ENCODE measurements at places on chromosomes 4 and X. TPM values are rescaled to one million over a fixed set of nuclear protein-coding genes. Genes with fewer than 3 reads are reported as not detected.

STPG2 gene
- not detected for total RNA-seq

PABPC5 gene
- 5.3 TPM for total RNA-seq

MGAT4D gene
- total RNA-seq: not detected

DNA sequence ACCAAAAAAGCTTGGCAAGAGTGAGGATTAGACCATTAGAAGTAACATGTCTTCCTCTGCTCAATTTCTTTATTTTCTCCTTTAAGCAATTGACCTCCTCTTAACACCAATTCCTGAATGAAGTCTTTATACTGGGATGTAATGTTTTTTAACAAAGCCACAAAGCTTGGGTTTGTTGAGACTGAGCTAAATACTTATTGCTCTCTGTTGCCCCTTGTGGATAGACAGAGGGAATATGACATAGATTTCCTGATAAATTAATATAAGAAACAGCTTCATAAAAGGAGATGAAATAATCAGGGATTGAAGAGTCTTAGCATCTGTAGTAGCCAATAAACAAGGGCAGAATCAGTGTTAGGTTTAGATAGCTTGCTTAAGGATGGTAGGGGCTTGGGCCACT is 57.6 kb downstream of the CCDC160 start:
- no peak overlapping the region for H3K4me3 ChIP-seq
- no peaks in the 10 kb centered on the region for H3K4me1 ChIP-seq
- H3K27me3 ChIP-seq: no peaks in the 10 kb centered on the region
- H3K27ac ChIP-seq: no peak overlapping the region

GRCh38 chr4:180542445-180543100 is 1700.6 kb upstream of the TENM3 start:
- H3K36me3 ChIP-seq: no peaks in the 10 kb centered on the region
- H3K4me1 ChIP-seq: no peaks in the 10 kb centered on the region
- no peak overlapping the region for H3K27ac ChIP-seq
- DNase-seq: no peak

DNA sequence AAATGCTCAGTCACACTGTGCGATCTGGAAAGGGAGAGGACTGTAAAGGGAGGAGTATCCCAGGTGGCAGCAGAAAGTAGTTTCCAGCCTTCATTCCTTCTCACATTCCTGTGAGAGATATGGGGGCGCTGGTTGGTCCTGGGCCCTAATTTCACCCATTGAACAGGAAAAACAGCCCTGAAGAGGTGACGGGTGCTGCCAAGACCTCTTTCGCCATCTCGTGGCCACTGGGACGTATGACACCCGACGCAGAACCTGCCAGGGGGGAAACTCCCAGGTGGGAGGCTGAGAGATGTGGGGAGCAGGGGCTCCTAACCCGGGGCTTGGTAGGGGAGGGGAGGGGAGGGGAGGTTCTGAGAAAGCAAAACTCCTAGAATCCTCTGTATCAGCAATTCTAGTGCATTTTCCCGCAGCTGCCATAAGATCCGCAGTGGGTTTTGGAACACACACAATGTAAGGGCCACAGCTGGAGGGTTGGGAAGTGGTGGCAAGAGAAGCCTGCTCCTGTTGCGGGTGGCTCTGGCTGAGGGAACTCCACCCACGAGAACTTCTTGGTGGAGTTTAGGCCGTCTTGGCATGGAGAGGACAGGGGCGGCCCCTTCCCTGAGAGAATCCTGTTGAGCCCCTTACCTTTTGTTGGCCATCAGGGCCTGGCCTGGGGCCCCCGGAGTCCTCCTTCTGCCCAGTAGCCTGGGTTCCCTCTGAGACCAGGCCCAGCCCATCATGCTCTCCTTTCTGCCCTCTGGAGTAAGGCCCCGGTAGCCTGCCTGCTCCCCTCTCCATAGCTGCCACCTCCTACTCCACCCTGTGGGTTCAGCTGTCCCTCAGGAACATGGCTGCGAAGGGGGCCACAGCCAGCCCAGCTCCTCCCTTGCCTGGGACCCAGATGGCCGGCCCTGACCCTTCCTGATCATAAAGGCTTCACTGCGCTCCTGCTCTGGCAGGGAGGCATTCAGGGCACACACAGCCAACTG is 134.1 kb downstream of the OR13H1 start:
- H3K27ac ChIP-seq: no peak overlapping the region
- DNase-seq: peak; percentile 41
- H3K36me3 ChIP-seq: no peaks in the 10 kb centered on the region
- no peak overlapping the region for H3K4me3 ChIP-seq
- no peaks in the 10 kb centered on the region for H3K27me3 ChIP-seq

DNA sequence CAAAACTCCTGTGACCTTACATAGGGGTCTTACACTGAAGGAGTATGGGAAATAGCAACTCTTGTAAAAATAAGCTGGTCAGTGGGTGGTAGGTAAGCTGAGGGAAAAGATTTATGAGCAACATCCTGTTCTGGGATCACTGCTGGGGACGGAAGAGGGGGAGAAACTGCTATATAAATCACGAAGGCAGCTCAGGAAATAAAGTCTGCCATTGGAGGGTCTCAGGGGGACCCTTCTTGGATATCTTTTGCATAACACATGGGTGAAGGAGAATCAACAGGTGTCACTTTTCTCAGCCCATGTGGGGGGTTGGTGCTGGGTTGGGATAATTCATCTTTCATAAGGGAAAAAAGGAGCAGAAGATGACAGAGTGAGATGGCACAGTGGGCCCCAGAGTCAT is 33.7 kb downstream of the AFF1 start:
- H3K36me3 ChIP-seq: no peaks in the 10 kb centered on the region
- no peaks in the 10 kb centered on the region for H3K4me1 ChIP-seq
- H3K27me3 ChIP-seq: no peaks in the 10 kb centered on the region
- DNase-seq: no peak

DNA sequence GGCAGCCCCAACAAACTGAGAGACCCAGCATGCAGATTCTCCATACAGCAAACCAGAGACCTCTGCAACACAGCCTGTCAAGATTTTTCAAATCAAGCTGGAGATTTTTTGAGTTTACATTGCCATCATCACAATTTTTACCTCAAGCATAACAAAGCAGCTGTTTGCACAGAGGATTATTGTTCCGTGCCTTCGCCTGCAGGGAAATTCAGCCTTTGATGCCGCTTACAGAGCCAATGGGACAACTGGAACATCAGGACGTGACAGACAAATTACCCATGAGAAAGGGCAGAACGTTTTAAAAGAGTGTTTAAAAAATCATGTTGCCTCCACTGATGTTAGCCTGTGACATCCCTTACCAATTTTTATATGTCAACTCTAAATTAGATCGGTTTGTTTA is 363.7 kb downstream of the FBXW7 start:
- no peaks in the 10 kb centered on the region for H3K36me3 ChIP-seq
- no peak overlapping the region for H3K4me3 ChIP-seq
- DNase-seq: no peak
- H3K27ac ChIP-seq: no peak overlapping the region
- no peaks in the 10 kb centered on the region for H3K27me3 ChIP-seq

- H3K36me3 ChIP-seq: no peaks in the 10 kb centered on the region
- no peaks in the 10 kb centered on the region for H3K4me1 ChIP-seq
- DNase-seq: peak; percentile 19
- no peak overlapping the region for H3K27ac ChIP-seq
- no peaks in the 10 kb centered on the region for H3K27me3 ChIP-seq
Observed at GRCh38 chr4:37780444-37781130, 45.9 kb upstream of the PGM2 start.

- DNase-seq: peak; percentile 72
- no peaks in the 10 kb centered on the region for H3K27me3 ChIP-seq
- no peaks in the 10 kb centered on the region for H3K4me1 ChIP-seq
- no peak overlapping the region for H3K4me3 ChIP-seq
- H3K36me3 ChIP-seq: no peaks in the 10 kb centered on the region
Observed at GRCh38 chrX:110915111-110915510, 119.5 kb upstream of the CHRDL1 start.

- H3K27ac ChIP-seq: peak overlapping the region; percentile 23
- DNase-seq: peak; percentile 74
- peak overlapping the region; percentile 83 for H3K4me3 ChIP-seq
- H3K27me3 ChIP-seq: no peaks in the 10 kb centered on the region
- H3K4me1 ChIP-seq: 0 out of 2 replicates have a peak, but pooled peaks cover 6% of the 10 kb centered on the region
Observed at GRCh38 chr4:673349-674091, 556 bp downstream of the ATP5ME start.

Data from GM23248 (cell line).